ENCODE measurements at places on chromosomes 4 and X.
A peak's percentile ranks its signal among the peaks of the same experiment; 100 is the strongest.

DNA sequence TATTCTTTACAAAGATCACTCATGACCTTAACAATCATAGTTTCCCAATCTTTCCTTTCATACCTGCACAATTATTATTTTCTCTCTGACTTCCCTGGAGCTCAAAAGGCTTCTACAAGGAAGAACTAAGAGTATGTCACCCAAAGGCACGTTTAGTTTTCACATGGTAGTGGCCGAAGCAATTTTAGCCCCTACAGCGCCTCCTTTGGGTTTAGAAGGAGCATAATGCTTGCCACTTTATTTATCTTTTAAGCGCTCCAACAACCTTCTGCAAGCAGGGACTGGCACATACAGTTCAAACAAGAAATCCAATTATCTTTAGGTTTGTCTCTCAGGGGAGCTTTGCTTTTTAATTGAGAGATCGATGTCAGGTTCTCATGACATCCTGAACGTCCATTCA is 42.0 kb upstream of the IGSF1 start:
- no peak for DNase-seq

DNA sequence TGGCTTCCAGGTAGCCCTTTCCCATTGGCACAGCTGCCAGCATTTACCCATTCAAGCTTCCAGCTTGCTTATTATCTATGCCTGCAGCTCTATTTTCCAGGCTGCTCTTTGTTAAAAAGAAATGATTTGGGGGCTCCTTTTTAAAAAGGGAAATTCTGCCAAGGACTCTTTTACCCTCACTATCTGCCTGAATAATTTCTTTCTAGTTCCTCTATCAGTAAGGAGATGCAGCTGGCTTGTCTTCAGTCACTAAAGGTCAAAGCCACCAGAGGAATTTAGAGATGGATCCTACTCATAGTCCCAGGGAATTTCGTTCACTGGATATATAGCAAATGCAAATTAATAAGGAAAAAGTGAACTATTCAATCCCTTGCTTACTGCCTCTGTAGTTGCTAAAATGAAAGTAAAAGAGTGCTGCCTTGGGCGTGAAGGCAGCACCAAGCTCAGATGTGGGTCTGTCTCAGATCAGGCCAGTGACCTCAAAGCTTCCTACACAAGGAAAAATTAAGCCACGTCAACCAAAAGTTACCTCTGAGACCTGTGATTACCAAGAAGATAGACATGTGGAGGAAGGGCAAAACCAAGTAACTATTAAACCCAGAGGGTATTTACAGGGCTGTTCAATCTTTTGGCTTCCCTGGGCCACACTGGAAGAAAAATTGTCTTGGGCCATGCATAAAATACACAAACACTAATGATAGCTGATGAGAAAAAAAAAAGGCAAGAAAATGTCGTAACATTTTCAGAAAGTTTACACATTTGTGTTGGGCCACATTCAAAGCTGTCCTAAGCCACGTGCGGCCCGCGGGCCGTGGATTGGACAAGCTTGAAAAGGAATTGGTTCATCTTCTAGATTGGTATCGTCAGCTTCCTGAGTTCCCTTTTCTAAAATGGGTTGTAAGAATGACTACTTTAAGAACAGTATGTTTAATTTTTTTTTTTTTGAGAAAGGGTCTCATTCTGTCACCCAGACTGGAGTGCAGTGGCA is 5.3 kb downstream of the ARSF start:
- no peak for DNase-seq

DNA sequence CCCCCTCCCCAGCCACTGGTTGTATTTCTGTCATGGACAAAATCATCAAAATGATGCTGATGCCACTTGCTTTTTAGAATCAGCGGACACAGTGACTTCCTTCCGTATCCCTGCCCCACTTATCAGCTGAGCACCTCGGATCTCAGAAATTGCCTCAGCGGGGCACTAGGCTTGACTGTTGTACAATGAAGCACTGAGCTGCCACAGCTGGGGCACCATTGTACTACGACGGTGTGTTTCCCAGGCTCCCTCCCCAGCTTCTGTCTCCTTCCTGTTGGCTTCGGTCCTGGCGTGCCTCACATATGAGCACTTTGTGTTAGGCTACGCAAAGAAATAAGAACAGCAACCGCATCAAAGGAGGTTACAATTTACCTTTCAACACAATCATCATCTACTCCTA is 82.4 kb downstream of the F11 start:
- no peak for DNase-seq

- peak; percentile 53 for DNase-seq
Measured at GRCh38 chrX:10420134-10420533, 200.3 kb downstream of the MID1 start.

All from NCI-H187 treated with DMSO at 0.1 percent for 48 hours (cell line).